ENCODE measurements at places on chromosomes 3 and 15. TPM values are rescaled to one million over a fixed set of nuclear protein-coding genes. Genes with fewer than 3 reads are reported as not detected.

Gene ATP11B
- 12.8 TPM for total RNA-seq

Gene PPCDC
- 22.7 TPM for total RNA-seq

Gene KLF13
- total RNA-seq: 120 TPM

Gene SLC28A2
- not detected for total RNA-seq

Gene CASR
- total RNA-seq: not detected

Gene C3orf52
- total RNA-seq: 10.3 TPM

Gene SCAPER
- total RNA-seq: 3.7 TPM

Measured in A549 treated with AZD2906 at 1 μM for 4 hours (cell line).